ENCODE measurements at places on chromosomes 3 and 15. TPM values are rescaled to one million over a fixed set of nuclear protein-coding genes. Genes with fewer than 3 reads are reported as not detected.

ACTRT3 gene
- total RNA-seq: 1.8 TPM

GOLGA8N gene
- total RNA-seq: 3.9 TPM

GRCh38 chr15:29959384-29960137 lies 123.2 kb upstream of the GOLGA8J start:
- DNase-seq: no peak

DNA sequence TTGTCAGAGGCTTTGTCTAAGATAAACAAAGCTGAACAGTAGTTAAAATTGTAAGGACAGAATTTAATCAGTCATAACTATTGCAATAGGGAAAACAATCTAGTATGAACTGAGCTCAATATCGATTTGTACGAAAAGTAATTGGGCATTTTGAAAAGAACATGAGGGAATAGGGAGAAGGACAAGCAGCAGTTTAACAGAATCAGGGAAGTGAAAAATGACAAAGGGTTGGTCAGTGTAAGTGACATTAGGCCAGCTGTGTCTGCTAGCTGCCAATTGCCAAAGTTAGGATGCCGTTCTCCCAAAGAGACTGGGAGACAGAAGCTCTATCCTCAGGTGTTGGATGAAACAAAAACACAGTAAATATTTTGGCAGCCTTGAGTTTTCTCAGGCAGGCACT lies 3.3 kb upstream of the DNAJA4 start:
- no peak for DNase-seq

Data from type B pancreatic cell (in vitro differentiated cells).